Inflammatory macrophage treated with lipopolysaccharide for 1 hour (primary cell): ENCODE measurements at places on chromosomes 16 and 17.

DNA sequence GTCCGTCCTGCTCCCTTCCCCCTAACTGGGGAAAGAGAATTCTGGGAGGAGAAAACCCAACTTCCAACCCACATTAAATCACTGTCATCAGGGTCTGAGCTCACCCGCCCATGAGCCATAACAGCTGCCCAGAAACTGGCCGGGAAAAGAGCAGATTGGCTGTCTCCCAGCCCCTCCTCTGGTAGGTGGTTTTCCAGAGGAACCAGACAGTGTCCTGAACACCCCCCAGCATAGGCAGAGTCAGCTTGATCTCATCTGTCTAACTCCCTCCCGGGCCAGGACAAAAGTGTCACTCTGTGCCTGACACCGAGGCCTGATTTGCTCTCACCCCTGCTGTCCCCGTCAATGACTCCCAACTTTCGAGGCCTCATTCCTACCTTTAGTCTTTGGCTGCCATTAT, 197.0 kb downstream of the AXIN2 start:
- no peak for DNase-seq

- DNase-seq = peak; percentile 24
These were observed 53.1 kb upstream of the CHMP6 start for GRCh38 chr17:80938556-80938955.

- DNase-seq = peak; percentile 89
These were observed 932 bp downstream of the ZNF267 start for GRCh38 chr16:31874366-31875111.

DNA sequence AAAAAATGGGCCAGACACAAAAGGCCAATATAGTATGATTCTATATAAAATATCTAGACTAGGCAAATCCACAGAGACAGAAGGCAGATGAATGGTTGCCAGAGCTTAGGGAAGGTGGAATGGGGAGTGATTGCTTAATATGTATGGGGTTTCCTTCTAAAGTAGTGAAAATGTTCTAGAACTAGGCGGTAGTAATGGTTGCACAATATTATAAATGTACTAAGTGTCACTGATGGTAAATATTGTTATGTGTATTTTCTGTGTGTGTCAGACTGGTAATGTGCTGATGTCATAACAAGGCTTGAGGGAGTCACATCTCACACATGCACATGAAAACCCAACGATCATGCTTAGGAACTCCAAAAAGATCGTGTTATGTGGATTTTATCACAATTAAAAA, 106.9 kb upstream of the SIAH1 start:
- peak; percentile 87 for DNase-seq

GRCh38 chr17:80996422-80997305, 5.0 kb downstream of the CHMP6 start:
- no peak for DNase-seq
